ENCODE measurements at places on chromosomes 11 and 22.

- DNase-seq, result no peak
Observed at GRCh38 chr11:100855466-100856067, 168.5 kb downstream of the ARHGAP42 start.

- no peak for DNase-seq
Observed at GRCh38 chr11:119700536-119701346, 28.3 kb downstream of the NECTIN1 start.

DNA sequence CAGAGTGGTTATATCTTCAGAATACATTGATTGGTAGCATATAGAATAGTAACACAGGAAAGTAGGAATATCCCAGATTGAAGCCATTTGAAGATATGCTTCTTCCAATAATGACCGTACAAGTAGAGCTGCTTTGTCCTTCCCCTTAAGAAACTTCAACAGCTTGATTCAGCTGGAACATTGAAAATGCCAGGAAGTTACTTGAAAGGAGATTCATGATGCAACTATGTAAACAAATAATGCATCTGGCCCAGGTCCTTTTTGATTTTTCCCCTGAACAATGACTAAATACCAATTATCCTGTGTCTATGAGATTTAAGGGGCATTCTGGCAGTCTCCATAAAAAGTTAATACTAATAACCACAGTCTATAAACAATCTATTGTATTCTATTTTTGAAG, 3.0 kb downstream of the DKK3 start:
- DNase-seq, result no peak

DNA sequence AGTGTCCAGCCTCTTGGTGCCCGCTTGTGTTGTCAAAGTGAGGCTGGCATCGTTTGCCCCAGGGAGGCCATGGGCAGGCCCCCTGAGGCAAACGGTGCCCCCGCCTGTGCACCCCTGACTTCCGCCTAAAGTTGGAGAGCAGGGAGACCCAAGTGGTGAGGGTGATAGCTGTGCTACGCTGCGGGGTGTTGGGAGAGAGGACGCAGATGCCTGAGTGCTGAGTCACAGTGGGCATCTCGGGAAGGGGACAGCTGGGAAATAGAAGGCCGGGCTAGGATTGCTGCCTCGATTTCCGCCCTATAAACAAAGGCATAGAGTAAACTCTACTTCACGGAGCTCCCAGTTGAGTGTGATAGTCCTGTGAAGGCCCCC, 5.8 kb downstream of the GRIK4 start:
- no peak for DNase-seq

- DNase-seq, result no peak
Observed at GRCh38 chr22:35921777-35922176, 106.8 kb downstream of the RBFOX2 start.

DNA sequence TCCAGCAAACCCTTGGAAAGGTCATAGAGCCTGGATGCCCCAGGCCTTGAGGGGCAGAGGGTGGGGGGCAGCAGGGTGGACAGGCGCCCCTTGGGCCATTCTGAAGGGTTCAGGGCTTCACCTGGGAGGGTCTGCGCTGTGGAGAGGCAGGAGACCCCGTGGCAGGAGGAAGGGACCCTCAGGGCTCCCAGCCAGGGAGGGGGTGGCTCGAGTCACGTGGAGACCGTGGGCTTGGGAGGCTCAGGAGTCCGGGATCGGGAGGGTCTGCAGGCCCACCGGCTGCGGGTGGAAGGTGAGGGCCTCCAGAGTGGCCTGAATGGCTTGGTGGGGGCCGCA, 48.5 kb upstream of the A4GALT start:
- no peak for DNase-seq

DNA sequence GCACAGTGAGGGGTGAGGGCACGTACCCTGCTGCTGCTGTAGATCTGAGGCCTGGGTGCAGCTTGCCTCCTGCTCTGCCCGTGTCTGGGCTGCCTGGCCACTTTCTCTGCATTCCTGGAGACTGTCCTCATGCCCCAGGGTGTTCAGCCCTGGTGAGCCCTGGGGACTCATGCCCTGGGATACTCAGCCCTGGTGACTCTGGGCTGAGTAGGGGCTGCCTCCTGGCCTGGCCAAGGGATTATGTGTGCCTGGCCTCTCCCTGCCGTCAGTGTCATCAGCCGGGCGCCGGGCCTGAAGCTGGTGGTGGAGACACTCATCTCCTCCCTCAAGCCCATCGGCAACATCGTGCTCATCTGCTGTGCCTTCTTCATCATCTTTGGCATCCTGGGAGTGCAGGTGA, 94.7 kb downstream of the CACNA1I start:
- no peak for DNase-seq

GRCh38 chr11:73317373-73317772, 9.3 kb downstream of the ARHGEF17 start:
- no peak for DNase-seq

- no peak for DNase-seq
Observed at GRCh38 chr11:64931290-64931689, 4.4 kb downstream of the GPHA2 start.

GRCh38 chr11:129866311-129866710, 29.1 kb downstream of the NFRKB start:
- DNase-seq, result no peak

DNA sequence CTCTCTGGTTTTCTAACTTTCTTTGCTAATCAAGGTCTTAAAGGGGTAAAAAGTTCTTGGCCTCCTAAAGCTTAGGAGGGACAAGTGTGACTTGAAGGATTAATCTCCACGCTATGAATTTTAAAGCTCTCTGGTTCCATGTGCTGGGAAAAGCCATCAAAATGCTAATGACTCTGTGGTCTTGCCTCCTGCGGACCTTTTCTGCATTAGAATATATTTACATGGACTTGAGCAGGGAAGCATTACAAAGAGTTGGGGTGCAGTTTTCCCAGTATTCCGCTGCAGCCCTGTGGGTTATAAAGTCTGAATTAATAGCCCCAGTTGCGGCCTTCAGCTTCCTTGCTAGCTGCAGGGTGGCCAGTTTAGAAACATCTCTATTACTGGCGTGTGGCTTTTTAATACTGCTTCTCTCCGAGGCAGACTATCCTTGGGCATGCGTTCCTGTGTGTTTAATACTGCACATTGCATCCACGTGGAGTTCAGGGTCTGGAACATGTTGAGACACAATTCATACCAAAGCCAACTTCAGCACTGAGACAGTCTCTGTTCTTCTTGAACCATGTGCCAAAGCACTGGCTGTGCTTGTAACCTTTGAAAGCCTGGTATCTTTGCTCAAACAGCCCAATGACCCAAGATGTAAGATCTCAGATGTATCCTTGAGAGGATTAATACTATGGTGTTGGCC, 27.3 kb downstream of the TSPAN18 start:
- no peak for DNase-seq

GRCh38 chr11:22543261-22543660, 82.4 kb downstream of the FANCF start:
- DNase-seq, result no peak

GRCh38 chr22:34639911-34640310, 426.0 kb upstream of the ISX start:
- no peak for DNase-seq

DNA sequence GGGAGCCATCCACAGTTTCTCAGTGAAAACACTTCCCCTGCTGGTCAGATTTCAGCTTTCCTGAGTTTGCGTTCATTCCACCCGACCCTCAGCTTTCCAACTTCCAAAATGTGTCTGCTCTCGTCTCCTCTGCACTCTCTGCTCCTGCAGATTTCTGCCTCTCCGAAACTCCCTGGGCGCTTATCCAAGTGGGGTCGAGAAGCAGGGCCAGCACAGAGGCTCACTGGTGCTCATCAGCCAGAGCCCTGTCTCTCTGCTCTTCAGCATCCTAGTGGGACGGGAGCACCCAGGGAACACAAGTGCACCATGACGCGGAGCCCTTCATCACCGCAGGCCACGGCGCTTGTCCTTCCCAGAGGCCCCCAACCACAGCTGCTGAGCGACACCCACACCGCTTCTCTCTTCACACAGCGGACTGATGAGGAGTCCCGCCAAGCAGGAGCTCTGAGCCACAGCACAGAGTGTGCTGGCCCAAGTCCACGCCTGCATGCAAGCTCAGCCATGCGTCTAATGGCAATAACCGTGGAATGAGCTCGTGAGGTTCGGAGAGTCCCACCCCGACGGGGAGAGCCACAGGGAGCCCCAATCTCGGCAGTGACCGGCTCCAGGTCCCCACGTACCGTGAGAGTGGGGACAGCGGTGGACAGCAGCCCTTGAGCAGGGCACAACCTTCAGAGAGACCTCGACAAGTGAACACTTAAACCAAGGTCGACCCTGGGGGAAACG, 27.9 kb upstream of the MOB2 start:
- no peak for DNase-seq

DNA sequence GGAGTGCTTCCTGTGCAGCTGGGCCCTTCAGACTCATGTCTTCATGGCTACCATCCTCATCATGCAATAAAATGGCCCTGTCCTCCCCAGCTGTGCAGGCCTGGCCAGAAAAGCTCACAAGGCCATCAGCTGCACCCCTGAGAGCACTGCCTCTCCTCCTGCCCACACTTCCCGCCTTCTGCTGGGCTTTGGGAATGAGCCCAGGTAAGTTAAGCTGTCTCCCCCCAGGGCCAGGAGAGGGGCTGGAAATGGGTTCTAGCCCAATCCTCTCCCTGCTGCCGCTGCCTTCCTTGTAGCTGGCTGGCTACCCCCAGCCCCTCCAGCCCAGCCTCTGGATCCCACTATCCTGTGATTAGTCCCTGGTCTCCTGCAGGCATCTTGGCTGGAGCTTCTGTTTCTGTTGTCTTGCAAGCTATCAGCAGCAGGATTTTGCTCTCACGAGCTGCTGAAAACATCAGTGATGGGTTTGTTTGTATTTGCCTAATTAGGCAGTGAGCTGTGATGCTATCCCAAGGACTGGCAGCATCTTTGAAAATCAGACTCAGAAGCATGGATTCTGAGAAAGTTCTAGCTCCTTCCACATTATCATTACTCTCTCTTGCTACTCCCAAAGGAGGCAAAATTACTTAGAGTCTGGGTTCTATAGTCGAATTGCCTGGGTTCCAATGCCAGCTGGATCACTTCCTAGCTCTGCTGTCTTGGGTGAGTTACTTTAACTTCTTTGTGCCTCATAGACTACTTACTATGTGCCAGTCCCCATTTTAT, 168.1 kb downstream of the ST3GAL4 start:
- DNase-seq, result peak; percentile 34

GRCh38 chr22:34702279-34702678, 363.7 kb upstream of the ISX start:
- no peak for DNase-seq

- DNase-seq, result no peak
Observed at GRCh38 chr11:47278058-47278457, 8.1 kb downstream of the MADD start.

- no peak for DNase-seq
Observed at GRCh38 chr11:113977071-113977490, 2.2 kb downstream of the HTR3A start.

DNA sequence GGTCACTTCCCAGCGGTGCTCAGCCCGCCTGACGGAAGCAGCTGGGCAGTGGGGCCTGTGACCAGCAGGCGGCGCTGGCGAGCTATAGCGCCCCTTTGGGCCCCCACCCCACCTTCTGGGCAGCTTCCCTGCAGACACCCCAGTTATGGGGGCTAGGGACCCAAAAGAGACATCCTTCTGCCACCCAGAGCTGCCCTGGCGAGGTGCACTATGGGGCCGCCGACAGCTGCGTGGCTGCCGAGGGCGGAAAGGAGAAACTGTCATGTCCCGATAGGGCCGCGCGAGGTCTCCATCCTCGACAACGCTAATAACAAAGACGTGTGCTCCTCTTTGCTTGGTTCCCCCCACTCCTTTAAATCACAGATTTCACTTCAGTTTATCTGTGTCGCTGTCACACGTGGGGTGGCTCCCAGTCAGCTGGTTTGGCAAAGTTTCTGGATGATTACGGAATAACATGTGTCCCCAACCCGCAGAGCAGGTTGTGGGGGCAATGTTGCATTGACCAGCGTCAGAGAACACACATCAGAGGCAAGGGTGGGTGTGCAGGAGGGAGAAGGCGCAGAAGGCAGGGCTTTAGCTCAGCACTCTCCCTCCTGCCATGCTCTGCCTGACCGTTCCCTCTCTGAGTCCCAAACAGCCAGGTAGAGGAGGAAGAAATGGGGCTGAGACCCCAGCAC, 673 bp upstream of the MYO7A start:
- peak; percentile 33 for DNase-seq

- no peak for DNase-seq
Observed at GRCh38 chr22:27405672-27406388, 395.7 kb downstream of the MN1 start.

- DNase-seq, result peak; percentile 69
Observed at GRCh38 chr11:130431331-130431773, 2.9 kb upstream of the ADAMTS8 start.

DNA sequence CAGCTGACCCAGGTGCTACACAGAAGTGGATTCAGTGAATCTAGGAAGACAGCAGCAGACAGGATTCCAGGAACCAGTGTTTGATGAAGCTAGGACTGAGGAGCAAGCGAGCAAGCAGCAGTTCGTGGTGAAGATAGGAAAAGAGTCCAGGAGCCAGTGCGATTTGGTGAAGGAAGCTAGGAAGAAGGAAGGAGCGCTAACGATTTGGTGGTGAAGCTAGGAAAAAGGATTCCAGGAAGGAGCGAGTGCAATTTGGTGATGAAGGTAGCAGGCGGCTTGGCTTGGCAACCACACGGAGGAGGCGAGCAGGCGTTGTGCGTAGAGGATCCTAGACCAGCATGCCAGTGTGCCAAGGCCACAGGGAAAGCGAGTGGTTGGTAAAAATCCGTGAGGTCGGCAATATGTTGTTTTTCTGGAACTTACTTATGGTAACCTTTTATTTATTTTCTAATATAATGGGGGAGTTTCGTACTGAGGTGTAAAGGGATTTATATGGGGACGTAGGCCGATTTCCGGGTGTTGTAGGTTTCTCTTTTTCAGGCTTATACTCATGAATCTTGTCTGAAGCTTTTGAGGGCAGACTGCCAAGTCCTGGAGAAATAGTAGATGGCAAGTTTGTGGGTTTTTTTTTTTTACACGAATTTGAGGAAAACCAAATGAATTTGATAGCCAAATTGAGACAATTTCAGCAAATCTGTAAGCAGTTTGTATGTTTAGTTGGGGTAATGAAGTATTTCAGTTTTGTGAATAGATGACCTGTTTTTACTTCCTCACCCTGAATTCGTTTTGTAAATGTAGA, 1.7 kb downstream of the MALAT1 start:
- DNase-seq, result peak; percentile 64

Data from Peyer's patch (tissue), 4 donors.